ENCODE measurements at places on chromosomes 16 and 17.

DNA sequence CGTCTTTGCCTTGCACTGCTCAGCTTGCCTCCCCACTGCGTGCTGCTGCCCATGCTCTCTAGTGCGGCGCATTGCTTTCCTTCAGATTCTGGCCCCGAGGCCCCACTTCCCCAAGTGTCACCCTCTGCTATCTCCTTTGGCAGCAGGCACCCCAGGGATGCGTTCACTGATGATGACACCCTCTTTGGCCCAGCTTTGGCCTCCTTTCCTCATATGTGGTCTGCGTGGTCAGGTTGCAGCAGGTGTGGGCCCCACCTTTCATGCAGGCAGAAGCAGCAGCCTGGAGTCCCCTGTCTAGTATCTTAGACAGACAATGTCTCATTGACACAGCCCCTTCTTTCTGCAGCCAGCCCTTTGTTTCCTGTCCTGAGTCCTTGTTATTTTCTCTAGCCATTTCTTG, 4.8 kb upstream of the CCL3 start:
- no peak for DNase-seq

- DNase-seq = no peak
These were observed 31.1 kb downstream of the IGF2BP1 start for GRCh38 chr17:49028271-49028670.

DNA sequence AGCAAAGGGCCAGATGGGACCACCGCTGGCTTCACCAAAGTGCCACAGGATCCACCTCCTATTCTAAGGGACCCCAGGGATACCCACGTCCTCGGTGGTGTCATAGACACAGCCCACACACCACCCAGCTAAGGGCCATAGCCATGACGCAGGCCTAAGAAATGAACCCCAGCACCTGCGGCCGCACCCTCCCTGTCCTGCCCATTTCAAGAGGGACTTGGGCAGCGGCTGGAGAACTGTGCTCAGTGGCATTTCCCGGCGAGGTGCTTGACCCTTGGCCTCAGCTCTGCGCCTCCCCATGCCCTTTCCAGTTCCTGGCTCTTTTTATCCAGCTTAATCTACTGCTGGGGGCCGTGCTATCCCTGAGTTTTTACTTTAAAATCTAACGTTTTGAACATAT, 27.3 kb downstream of the ZNF778 start:
- DNase-seq = no peak

- DNase-seq = no peak
These were observed 226.0 kb upstream of the GSE1 start for GRCh38 chr16:85387171-85387507.

- DNase-seq = no peak
These were observed 1017.1 kb upstream of the EEF2KMT start for GRCh38 chr16:6114691-6115090.

DNA sequence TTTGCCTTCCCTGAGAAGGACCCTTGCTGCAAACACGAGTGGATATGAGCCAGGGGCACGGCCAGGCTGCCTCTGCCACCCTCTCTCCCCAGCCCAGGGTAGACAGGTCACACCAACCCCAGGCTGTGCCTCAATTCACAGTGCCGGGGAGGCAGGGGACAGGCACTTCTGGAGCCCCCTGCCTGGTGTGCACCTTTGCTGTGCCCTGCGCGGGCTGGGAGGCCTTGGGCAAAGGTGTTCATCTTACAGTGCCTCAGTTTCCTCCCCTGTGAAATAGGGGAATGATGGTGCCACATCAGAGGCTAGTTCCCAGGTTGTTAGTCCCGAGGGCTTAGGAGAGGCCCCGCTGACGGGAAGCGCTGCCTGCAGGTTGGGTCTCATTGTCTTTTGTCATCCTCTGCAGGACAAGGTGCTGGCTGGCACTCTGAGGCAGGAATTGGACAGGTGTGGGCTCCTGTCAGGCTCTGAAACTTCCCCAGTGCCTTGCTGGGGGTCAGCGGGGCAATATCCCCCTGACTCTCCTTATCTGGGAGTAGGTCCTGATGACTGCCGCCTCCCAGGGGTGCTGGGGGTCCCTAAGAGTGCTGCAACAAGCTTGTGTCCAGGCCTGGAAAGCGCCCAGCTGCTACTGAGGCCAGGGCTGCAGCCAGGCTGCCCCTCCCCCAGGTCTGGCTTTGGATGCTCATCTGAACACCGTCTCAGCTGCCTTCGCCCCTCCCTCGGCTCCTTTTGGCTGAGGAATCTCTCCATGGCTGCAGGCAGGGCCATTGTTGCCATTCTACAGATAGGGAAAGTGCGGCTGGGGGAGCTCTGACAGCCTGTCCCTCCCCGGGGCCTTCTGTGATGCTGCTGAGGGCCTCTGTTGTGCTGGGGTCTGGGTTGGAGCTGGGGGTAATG, 3.1 kb downstream of the PRSS21 start:
- no peak for DNase-seq

DNA sequence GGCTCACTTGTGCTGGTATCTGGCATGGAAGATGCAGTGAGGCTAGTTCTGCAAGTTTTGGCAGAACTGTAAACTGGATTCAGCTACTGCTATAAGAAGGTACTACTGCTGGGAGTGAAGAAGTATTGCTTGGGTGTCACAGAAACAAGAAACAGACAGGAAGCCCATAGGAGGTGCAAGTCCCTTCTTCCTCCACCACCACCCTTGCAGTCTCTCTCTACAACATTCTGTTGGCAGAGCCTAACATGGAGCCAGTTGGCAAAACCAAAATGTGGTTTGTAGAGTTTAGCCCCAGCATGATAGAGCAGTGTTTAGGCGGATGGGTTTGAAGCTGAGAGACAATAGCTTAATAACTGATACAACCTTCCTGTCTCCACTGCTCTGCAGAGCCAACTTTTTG, 72.6 kb downstream of the NLK start:
- DNase-seq = no peak

DNA sequence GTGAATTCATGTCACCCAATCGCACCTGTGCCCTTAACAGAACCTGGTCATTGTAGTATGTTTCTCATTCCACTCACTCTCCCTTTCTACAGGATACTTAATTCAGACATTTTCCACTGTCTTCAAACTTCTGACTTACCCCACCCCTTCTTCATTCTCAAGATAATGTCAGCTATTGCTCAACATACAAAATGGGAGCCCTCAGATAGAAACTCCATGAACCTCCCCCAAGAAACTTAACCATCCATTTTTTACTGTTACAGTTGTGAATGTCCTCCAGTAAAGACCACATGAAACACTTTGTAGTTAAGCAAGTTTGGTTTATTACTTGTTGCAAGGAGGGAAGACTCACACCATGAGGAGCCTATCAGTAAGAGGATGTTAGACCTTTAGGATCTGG, 22.1 kb upstream of the ARHGAP17 start:
- no peak for DNase-seq

GRCh38 chr16:12805066-12805465, 1.4 kb upstream of the CPPED1 start:
- no peak for DNase-seq

DNA sequence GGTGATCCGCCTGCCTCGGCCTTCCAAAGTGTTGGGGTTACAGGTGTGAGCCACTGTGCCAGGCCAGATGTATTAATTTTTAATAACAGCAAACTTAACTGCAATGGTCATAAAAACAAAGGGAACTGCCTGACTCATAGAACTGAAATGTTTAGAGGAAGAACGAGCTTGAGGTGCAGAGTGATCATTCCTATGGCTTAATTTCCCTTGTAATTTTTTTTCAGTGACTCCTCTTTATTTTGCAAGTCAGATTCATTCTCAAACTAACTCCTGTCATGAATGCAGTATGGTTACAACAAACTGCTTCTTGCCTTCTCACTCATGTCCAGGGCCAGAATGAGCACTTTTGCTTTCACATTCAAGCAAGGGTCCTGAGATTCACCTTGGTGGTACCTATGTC, 231.3 kb downstream of the HAPSTR1 start:
- no peak for DNase-seq

DNA sequence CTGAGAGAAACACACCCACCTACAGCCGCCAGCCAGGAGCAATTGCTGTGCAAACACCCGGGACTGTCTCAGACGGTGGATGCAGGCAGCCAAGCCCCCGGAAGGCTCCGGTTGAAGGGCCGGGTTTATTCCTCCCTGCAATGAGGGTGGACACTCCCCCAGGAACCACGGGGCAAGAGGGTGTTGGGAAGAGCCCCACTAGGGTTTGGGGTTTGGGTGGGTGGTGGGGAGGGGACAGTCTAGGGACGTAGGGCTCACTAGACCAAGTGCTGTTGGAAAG, 19.2 kb downstream of the JPH3 start:
- no peak for DNase-seq

- peak; percentile 62 for DNase-seq
These were observed 7.2 kb downstream of the SRCIN1 start for GRCh38 chr17:38598536-38598935.

- DNase-seq = no peak
These were observed 4.5 kb upstream of the UNC13D start for GRCh38 chr17:75848523-75849278.

DNA sequence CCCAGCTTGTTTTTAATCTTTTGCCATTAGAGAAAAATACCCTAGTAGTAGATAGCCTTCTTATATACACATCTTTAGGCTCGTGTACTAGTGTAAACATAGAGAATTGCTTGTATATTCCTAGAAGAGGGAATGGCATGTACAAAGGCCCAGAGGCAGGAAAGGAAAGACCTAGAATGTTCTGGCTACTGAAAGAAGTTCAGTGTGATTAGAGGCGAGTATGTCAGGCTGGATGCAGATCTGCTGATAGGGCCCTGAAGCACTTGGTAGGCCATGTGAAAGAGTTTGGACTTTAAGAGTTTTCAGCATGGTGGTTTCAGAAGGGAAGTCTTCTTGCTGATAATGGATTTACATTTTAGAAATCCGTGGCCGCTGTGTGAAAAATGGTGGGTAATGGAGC, 17.4 kb downstream of the CTCF start:
- DNase-seq = no peak

GRCh38 chr16:88651276-88651988, 579 bp upstream of the CYBA start:
- peak; percentile 56 for DNase-seq

DNA sequence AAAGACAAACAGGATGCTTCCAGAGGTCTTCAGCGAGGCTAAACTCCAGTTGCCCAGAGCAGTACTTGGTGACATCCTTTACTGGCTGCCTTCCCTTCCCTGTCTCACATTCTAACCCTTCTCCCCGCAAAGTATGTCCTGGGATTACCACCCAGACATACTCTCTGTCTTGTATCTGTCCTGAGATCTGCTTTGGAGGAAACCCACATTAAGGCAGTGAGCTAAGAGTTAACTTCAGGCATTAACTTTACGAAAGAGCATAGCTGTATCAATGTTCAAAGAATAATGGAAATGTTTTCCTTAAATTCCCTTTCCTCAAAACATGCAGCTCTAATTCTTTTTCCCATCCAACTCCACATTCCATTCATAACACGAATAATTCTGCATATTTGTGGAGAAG, 385.2 kb downstream of the NPIPA8 start:
- no peak for DNase-seq

- DNase-seq = no peak
These were observed 238.1 kb upstream of the MAF start for GRCh38 chr16:79838496-79839259.

DNA sequence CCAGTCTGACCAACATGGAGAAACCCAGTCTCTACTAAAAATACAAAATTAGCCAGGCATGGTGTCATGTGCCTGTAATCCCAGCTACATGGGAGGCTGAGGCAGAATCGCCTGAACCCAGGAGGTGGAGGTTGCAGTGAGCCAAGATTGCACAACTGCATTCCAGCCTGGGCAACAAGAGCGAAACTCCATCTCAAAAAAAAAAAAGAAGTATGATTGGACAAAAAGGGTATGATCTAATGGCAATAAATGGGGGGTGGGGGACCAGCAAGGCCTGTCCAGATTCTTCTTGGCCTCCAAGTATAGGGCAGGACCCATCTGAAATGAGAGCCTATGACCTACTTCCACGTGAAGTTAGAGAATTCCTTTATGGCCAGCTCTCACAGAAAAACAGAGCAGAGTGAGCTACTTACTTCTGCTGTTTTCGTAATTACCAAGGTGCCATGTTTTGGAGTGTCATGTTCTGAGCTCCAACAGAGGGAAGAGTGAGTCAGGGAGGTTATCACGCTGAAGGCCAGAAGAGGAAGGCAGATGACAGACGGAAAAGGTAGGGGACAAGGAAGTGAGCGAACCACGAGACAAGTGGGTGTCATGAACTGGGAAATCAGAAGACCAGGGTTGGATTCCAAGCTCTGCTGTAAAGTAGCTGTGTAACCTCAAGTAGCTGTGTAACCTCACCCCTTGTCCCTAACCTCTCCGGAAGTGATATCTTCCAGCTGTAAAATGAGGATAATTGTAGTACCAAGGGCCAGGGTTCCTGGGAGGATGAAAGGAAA, 3.6 kb upstream of the ZMYND15 start:
- DNase-seq = no peak

DNA sequence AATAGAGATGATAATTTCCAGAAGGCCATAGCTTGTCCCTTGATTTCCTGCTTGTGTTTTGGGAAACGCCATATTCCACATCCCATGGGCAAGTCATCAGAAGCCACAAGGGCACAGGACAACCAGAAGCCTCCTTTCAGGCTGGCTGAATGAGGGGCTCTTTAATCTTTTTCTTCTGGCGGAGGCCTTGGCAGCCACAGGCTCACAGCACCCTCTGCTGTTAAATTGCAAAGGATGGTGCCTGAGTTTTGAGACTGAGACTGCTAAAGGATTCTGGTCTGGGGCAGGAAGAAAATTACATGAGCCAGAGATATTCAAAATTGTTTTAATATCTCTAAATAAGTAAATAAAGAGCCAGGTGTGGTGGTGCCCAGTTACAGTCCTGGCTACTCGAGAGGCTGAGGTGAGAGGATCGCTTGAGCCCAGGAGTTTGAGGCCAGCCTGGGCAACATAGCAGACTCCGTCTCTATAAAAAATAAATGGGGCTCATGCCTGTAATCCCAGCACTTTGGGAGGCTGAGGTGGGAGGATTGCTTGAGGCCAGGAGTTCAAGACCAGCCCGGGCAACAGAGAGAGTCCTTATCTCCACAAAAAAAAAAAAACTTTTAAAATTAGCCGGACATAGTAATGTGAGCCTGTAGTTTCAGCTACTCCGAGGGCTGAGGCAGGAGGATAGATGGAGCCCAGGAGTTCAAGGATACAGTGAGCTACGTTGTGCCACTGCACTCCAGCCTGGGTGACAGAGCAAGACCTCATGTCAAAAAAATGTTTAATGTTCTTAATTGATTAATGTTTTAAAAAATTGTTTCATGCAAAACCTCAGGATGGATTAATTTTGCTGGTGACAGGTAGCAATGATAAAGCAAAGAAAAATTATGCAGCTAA, 26.3 kb downstream of the AARSD1 start:
- peak; percentile 83 for DNase-seq

- no peak for DNase-seq
These were observed 29.3 kb downstream of the GINS3 start for GRCh38 chr16:58421529-58421928.

- peak; percentile 56 for DNase-seq
These were observed 26.6 kb upstream of the GINS2 start for GRCh38 chr16:85715169-85716021.

GRCh38 chr17:80786887-80787286, 204.8 kb upstream of the CHMP6 start:
- no peak for DNase-seq

DNA sequence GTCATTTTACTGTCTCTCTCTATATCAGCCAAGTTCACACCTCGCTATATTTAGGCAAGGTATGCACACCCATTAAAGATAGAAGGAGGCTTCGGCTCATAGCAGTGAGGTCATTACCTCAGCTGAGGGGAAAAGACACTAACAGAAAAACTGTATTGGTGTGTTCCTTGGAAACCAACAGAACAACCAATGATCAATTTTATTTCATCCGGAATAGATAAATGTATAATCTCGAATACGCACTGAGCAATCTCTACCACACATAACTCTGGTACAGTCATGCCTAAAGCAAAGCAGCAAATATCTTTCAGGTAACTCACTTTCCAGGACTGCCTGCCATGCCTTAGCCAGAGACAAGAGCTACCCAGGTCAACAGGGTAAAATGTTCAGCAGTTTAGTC, 109.9 kb upstream of the CORO6 start:
- DNase-seq = no peak

Data from hematopoietic multipotent progenitor cell (in vitro differentiated cells).